Activated CD4-positive, CD25-positive, alpha-beta regulatory T cell (primary cell): ENCODE measurements at places on chromosomes 1 and 21.

DNA sequence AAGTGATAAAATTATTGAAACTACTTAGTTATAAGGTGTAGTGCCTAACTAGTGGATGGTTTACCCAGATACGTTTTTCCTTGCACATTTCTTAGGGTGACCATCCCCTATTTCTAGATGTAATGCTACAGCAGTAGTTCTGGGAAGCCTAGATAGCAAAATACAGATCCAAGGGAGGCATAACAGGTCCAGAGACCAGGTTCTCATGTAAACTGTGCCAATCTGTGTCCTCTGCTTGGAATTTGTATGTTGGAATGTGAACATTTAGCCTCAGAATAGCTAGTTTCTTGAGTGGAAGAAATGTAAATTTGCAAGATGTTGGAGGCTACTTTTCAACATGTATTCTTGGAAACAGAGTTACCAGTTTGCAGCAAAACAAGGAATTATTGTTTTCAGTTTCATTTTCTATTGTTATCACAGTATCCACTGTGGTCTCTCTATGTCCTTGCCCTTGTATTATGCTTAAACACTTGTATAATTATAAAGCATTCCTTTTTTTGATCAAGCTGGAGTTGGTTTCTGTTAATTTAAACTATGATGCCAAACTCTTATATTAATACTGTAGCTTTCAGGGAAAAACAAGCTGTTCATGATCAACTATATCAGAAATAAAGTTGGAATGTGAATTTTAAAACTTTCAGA is 102.0 kb upstream of the BRINP3 start:
- no peak for DNase-seq

DNA sequence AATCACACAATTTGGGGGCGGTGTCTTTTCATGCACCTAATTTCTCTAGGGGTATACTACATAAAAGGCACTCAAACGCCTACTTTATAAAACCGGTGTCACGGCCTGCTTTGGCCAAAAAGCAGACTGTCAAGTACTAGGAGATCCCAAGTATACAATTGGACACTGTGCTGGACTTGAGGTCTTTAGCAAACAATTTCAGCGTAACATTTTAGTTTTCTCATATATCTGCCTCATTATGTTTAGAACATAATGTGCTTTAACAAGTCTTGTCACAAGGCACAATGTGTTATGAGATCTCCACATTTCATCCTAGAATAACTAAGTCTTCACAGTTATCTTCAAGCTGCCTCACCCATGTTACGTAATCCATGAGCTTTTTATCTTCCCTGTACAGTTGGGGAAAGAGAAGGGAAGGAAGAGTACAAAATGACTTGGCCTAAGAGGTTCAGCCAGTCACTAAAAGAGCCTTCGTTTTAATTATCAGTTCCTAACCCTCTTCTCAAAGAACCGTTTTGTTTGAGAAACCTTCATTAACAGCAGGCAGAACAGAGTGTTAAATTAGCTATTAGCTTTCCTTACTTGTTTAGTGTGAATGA is 1.7 kb downstream of the SSX2IP start:
- DNase-seq, result no peak

DNA sequence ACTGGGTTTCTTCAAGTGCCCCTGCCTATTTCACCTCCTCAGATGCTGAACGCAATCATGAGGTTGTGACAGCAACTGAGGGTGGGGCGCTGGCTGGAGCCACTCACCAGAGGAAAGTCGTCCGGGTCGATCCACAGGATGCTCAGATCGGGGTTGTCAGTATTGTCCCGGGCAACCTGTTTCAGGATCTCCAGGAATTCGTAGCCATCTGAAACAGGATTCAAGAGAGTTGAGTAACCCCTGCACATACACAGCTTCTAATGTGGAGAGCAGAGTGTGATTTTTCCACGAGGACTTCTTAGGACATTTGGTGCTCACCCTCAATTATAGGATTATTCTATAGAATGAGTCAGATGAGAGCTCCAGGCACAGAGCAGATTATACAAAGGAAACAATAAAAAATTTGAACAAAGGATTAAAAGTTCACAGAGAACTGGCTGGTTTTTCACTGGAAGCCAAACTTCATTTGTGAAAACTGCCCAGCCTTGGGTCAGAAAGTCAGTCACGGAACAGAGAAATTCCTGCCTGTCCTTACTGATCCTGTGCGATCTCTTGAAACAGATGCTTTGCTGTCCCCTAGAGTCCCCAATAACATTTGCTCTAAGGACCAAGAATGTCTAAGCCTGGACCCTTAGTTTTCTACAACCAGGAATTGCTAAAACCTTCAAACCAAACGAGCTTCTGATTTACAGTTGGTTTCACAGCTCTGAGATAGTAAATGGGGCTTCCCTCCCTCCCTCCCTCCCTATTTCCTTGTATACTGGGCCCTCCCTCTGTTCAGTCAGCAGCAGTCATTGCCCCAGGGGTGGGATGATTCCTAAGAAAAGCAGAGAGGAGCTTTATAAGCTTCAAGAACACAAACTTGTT is 63.2 kb downstream of the CASQ2 start:
- DNase-seq, result no peak

- DNase-seq, result peak; percentile 62
Measured at GRCh38 chr1:9234223-9235095, at the start of gene H6PD. H6PD (plus strand) TSS chr1:9234774; CDS start chr1:9244935, 10,161 bp downstream.

DNA sequence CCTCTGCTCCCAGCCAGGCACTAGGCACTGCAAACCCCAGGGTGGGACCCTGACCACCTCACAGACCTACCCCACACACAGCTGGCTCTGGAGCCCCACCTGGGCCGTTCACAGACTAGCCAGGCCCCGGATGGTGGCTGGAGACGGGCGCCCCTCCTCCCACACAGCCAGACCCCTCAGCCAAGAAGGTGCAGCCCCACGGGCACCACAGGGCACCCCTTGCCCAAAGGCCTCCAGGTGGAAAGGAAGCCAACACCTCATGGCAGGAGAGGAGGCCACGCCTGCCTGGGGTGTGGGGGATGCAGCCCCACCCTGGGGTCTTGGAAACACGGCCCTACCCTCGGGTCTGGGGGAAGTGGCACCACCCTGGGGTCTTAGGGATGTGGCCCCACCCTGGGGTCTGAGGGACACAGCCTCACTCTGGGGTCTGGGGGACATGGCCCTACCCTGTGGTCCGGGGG is 44.6 kb downstream of the WNT9A start:
- DNase-seq, result no peak
